Activated naive CD4-positive, alpha-beta T cell treated with Interleukin-2 at 50 U/mL for 16 hours (primary cell): ENCODE measurements at places on chromosomes 12 and 14.

- no peak for DNase-seq
These were observed 2.7 kb downstream of the APPL2 start for GRCh38 chr12:105233041-105233905.

DNA sequence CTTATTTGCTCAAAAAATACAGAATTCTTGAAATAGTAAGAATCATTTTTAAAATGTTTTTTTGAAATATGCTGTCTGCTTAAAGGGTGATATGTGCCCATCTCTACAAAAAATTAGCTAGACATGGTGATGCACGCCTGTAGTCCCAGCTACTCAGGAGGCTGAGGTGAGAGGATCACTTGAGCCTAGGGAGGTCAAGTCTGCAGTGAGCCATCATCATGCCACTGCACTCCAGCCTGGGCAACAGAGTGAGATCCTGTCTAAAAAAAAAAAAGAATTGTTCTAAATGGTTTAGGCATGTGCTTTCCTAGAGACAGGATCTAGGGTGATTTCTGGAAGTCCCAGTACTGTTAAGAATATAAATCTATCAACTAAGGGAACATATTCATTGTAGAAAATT is 75.6 kb upstream of the HECTD1 start:
- no peak for DNase-seq

- no peak for DNase-seq
These were observed 51.8 kb upstream of the PRICKLE1 start for GRCh38 chr12:42641221-42641885.

GRCh38 chr12:23831739-23832138 is 117.7 kb downstream of the SOX5 start:
- DNase-seq: no peak

GRCh38 chr14:21867541-21867940 is 193.9 kb upstream of the OR4E1 start:
- DNase-seq: no peak

- DNase-seq: no peak
These were observed 12.2 kb downstream of the RPS6KA5 start for GRCh38 chr14:91048265-91048664.

DNA sequence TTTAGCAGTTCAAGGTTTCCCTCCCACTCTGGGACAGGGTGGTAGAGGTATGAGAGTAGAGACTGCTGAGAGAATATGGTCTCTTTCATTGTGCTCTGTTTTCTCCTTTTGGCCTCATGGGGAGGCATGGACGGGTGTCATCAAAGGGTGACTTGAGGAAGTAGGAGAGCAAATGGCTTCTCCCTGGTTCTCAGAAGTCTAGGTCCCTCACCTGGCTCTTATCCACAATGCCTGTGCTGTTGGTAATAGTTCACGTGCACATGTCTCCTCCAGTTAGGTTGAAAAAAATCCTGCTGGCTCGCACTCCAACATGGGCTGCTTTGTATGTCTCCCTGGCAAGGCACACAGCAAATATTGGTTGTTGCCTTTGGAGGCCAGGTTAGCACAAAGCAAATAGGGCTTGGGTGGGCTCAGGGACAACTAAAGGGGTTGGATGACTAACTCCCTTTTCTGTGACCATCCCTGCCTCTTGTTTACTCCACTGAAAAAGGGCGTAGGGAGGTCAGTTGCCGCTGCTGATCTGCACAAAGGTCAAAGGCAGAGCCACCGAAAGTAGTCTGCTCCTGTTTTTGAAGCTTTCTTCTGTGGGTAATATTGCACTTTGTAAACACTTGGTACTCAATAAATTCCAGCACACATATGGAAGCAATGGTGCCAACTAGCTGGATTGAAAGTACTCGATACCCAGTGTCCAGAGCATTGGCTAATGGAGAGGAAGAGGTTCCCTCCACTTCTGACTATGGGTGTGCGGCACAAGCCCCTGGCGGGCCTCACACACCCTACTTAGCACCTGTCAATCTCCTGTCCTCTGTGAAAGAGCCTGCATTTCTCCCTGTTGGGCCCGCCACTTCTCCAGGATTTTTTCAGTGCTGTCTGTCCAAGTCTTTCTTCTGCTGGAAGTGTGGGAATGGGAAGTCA is 121.8 kb downstream of the SLC38A6 start:
- no peak for DNase-seq

DNA sequence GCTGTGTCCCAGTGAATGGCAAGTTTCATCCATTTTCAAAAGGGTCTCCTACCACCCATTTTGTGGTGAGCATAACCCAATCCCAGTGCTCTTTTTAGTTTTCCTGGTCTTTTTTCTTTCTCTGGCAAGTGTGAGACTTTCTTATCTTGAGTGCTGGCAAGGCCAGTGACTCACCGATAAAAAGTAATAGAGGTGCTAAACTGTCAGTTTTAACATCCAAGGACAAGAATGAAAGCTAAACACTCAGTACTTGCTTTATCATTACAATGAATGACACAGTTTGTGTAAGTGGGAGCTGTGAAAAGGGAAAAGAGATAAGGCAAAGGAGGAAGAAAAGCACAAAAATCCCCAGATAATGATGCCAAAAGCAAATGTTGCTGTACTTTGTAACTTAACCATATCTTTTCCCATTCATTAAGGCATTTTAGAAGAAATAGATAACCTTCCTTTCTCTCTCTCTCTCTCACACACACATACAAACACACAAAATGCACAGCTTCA is 4.9 kb upstream of the LRIG3 start:
- no peak for DNase-seq
